NCI-H748 treated with DMSO at 0.1 percent for 48 hours (cell line): ENCODE measurements at places on chromosomes 7 and 10.

- no peak for DNase-seq
These were observed 100.1 kb downstream of the RAB11FIP2 start for GRCh38 chr10:117946525-117947070.

DNA sequence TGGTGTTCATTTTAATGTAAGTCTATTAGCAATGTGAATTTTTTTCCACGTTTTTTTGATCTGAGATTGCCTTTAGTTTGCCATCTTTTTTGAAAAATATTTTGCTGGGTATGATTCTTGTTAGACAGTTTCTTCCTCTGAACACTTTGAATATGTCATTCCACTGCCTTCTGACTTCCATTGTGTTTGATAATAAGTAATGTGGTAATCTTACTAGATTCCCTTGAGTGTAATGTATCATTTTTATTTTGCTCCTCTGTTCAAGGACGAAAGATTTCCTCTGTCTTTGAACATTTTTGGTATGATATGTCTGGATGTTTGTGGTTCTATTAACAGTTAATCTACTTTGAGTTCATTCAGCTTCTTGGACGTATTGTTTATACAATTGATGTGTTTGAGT lies 371.4 kb downstream of the SUGCT start:
- DNase-seq, result no peak

GRCh38 chr10:92187101-92187500 lies 103.8 kb downstream of the CPEB3 start:
- DNase-seq, result no peak

DNA sequence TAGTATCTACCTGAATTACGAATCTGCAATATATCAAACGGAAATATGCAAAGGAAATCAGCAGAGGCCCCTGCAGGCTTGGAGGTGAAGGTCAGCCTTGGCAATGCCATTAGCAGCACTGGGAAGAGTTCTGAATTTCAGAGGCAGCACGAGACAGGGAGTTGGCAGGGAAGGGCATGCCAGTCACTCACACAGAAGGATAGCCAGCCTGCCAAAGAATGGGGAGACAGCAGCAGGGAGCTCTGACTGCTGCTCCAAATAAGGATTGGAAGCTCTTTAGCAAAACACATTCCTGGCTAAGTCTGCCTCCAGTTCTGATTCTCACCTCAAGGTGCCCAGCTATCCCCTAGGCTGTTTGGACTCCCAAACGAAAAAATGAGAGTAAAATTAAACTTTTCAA lies 188.0 kb downstream of the PDE1C start:
- DNase-seq, result no peak

DNA sequence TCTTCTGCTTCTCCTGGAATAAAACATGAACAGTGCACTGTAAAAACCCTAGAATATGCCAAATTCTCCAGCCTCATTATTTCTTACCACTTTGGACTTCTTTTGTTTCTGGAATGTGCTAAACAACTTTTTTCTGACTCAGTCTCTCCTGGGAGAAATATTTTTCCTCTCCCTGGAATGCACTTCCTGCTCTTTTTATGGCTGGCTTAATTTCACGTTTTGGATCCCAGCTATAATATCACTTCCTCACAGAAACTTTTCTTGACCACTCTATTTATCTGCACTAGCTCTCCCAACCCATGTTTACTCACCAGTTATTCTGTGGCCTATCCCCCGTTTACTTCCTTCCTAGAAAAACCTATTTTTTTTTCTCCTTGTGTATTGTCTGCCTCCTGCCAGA lies 26.7 kb downstream of the ABCB5 start:
- DNase-seq, result no peak

DNA sequence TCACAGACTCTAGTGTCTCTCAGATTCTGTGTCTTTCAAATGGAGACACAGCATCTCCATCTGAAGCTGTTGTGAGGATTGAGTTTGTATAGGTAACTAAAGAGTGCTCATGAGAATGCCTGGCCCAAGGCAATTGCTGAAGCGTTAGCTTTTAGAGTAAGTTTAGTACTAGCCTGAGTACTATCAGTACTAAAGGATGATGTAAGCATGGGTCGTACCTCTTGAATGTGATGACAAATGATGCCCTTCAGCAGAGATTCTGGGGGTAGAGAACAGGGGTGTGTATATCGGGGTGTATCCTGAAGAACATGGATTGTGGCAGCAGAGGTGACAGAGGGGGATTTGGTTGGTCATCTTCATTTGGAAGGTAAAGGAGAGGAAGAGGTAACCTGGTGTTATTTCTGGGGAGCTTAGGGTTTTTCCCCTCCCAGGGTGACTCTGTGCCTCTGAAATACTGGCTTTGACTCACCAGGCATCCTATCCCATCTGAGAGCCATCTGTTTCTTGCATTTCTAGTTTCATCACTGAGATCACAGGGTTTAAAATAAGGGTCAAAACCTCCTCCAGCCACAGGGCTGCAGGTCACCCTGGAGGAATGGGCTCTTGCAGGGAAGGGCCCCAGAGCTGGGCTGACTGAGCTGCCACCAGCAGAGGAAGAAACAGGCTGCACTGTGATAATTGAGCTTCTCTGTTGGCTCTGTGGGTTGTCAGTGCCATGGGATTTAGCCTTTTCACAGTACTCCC lies 756.0 kb downstream of the KCNMA1 start:
- no peak for DNase-seq

DNA sequence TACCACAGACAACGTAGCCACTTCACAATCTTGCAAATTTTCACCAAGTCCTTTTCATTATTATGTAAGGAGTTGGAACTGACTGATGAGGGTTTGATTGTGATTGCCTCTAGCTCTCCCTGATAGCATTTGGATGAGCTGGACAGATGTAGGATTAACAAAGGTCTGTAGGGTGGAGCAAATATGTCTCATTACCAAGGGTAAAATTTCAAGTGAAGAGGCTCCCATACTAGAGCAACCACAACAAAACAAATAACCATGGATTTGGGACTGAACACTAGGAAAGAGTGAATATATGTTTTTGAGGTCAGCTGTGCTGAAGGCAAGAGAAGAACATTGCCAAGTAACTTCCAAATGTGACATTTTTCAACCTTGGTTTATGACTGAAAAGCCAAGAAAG lies 281.7 kb downstream of the NEBL start:
- no peak for DNase-seq

- no peak for DNase-seq
These were observed 20.9 kb upstream of the PARD3 start for GRCh38 chr10:34835908-34836508.

DNA sequence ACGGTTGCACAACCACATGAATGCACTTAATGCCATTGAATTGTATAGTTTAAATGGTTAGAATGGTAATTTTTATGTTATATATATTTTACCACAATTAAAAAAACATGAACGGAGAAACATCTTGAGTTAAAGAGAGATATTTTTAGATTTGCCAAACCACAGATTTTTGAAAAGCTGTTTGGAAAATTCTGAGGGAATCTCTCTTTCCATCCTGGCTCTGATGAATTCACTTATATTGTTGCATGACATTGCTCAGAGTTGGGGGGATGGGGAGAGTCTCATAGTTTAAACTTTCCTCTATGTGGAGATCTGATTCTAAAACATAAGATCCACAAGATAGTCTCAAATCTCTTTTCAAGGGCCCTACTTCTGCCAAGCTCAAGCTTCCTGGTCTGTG lies 275.0 kb upstream of the NPVF start:
- no peak for DNase-seq

DNA sequence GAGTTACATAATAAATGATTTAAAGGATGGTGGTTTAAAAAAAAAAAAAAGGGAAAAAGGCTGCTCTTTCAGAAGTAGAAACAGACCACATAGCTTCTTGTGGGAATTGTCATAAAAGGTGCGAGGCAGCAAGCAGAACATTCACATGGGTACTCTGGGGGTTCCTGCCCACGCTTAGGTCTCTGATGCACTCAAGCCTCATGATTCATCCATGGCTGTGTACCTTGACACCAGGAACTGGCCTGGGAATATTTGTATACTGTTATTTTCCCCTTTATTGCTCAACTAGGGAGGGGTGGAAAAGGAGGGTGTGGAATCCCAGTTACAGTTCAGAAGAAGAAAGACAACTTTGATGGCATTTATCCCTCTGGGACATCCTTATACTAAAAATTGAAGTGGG lies 4.0 kb downstream of the PON2 start:
- no peak for DNase-seq

DNA sequence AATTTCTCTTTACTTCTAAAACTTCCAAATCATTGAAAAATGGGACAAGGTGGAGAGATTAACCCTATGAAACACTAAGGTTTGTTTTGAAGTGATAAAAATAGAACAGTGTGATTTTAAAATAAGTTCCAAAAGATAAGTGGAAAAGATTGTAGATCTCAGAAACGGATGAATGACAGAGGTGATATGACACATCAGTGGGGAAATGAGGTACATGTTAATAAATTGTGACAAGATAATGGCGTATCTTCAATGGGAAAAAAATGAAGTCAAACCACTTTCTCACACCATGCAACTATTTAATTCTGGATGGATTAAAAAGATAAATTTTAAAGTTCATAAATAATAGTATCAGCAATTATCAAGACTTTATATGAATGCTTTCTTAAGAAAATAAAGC lies 159.7 kb upstream of the VWC2 start:
- DNase-seq, result no peak

DNA sequence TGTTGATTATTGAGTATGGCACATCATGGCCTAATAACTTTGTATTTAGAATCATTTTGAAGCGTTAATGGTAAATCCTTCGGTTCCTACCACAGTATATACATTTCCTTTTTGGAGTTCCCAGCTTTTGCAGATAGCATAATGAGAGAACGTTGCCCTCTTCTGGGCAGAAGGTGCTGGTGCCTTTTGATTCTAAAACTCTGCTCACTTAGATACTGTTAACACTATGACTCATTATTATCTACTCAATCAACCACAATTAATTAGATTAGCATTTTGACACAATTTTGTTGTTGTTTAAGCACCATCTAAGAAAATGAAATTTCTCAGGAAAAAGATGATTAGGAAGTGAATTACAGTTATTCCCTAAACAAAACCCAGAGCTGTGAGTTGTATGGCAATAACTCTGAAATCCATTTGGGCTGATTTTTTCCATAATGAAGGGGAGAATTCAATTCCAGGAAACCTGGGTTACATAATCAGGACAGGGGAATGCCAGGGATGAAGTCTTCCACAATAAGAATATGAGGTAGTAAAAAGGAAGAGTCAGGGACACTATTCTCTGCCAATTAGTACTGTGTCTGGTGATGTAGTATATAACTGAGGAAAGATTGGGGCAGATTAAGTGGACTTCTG lies 11.5 kb upstream of the DLD start:
- peak; percentile 43 for DNase-seq

- DNase-seq, result no peak
These were observed 2.4 kb downstream of the NAMPT start for GRCh38 chr7:106282390-106282789.

- no peak for DNase-seq
These were observed at the start of gene PLA2G12B for GRCh38 chr10:72954596-72955554. Gene PLA2G12B (minus strand): TSS chr10:72954806. CDS start chr10:72954685, 121 bp downstream.

DNA sequence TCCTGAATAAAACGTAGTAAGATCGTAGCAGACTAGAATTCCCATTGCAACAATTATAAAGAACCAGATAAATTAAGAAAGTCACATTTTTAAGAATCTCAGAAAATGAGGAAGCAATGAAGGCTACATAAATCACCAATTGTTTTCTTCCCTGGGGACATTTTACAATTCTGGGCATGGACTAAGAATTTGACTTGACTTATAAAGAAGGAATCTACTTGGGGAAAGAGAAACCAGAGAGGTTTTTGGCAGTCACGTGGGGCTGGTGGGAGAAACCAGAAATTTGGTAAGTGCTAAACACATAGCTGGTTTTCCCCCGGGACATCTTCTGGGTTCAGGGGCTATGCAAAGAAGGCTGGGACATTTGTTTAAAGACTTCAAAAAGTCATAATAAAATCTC lies 109.8 kb upstream of the IL6 start:
- no peak for DNase-seq

- peak; percentile 63 for DNase-seq
These were observed 617.2 kb downstream of the GRM8 start for GRCh38 chr7:126635545-126635944.

GRCh38 chr10:348456-348855 lies 213.2 kb downstream of the ZMYND11 start:
- DNase-seq, result no peak

DNA sequence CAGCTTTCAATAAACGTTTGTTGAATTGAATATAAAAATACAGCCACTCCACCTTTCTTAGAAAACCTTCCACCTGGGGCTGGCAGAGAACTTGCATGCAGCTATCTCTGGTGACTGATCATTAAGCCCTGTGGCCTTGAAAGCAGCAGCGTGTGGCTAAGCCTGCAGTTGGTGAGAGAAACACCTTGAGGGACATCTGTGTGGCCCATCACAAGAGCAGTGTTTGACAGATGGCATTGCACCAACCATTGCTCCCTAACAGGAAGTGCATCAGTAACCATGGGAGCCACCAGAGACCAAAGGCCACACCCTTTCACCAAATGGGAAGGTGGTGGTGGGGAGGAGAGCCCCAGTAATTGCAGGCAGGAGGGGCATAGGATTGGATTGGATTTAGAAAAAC lies 22.4 kb downstream of the RHOBTB1 start:
- no peak for DNase-seq

- no peak for DNase-seq
These were observed 268.6 kb downstream of the KLF6 start for GRCh38 chr10:3516234-3516922.

- no peak for DNase-seq
These were observed 639.9 kb upstream of the PFKP start for GRCh38 chr10:2427412-2427811.

DNA sequence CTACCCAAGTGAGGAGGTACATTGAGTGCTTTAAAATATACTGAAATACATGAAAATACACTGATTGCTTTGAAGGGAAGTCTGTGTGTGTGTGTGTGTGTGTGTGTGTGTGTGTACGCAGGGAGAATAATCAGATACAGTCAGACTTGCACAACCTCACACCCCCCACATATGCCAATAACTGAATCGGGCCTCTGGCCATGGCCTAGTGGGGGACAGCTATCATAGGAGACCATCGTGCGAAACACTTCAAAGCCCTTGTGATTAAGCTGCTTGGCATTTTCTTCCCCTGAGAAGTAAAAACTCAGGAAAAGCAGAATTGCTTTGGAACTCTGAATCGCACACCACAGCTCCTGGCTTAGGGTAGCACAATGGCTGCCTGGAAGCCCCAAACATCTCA lies 135.1 kb downstream of the C10orf105 start:
- DNase-seq, result no peak

- DNase-seq, result no peak
These were observed 76.9 kb upstream of the PDCD4 start for GRCh38 chr10:110794808-110795207.

DNA sequence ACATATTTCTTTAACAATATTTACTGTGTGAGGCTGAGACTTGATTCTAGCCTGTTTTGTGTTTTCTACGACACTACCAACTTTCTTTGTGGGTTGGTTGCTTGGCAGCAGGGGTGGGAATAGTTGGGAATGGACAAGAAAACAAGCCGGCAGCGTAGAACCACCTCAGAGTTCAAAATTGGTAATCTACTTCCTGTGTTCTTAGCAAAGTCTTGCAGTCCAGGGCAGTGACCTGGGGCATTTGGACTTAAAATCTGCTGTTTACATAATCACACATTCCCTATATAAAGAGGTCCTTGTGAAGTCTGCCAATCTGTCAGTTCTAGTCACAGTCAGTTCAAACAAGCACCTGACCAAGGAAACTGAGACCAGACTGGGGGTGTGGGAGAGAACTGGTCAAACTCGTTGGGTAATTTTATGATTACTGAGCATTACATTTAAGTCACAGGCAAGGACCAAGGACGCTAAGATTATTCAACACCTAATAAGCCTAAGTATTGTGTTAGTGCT lies 167.9 kb downstream of the CPEB3 start:
- DNase-seq, result no peak

- DNase-seq, result no peak
These were observed 24.1 kb downstream of the ZNF92 start for GRCh38 chr7:65397730-65398142.
